ENCODE measurements at places on chromosomes 5 and 9.

DNA sequence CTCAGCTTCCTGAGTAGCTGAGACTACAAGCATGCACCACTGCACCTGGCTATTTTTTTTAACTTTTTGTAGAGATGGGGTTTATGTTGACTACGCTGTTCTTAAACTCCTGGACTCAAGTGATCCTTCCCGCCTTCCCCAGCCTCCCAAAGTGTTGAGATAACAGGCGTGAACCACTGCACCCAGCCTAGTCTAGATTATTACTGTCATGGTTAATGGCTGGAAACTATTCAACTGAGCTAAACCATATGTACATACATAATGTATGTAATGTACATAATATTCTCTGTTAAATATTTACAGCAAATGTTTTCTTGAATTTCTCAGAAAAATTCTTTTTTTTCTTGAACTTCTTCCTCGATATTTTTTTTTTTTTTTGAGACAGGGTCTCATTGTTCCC, 21.3 kb downstream of the PPP2CA start:
- no peak for DNase-seq

GRCh38 chr9:113602126-113603047, 138.9 kb downstream of the RGS3 start:
- DNase-seq = no peak

DNA sequence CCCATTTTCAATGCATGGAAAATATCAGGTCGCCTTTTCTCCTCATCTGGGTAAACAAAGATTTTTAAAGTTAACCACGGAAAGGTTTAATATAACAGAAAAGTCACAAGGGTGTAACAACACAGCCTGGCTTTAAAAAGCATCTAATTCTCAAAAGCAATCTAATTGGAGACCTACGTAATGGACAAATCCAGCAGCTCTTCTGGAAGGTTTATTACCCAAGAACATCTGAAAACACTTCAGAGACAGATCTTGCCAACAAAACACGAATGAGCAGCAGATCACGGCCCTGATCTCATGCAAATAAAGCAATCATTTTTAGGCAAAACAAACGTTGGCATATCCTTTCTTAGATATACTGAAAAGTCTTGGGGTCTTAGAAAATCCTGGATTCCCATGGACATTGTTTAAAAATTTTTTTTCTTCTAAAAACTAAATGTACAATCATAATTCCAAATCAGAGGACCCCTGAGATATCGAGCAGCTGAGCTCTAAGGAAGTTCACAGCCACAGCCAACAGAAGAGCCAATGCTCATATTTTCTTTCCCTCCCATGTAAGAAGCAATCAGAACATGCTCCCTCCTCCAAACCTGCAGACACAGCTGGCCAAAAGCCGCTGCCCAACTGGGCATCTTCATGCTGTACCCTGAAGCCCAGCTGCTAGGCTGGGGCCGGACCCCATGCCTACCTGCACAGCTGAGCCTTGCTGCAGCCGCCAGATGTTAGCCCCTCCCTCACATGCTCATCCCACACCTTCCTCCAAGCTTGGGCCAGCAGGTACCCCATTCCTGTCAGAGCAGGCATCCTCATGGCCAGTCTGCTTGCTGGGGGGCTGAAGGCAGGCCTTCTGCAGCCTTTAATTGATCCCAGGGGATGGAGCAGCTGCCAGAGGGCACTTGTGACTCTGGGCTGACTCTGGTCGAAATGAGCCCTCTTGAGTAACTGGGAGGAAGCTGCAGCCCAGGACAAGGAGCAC, 11.2 kb downstream of the ANKS6 start:
- DNase-seq = no peak

- DNase-seq = no peak
These were observed 2053.1 kb downstream of the EFNA5 start for GRCh38 chr5:105617436-105618215.

DNA sequence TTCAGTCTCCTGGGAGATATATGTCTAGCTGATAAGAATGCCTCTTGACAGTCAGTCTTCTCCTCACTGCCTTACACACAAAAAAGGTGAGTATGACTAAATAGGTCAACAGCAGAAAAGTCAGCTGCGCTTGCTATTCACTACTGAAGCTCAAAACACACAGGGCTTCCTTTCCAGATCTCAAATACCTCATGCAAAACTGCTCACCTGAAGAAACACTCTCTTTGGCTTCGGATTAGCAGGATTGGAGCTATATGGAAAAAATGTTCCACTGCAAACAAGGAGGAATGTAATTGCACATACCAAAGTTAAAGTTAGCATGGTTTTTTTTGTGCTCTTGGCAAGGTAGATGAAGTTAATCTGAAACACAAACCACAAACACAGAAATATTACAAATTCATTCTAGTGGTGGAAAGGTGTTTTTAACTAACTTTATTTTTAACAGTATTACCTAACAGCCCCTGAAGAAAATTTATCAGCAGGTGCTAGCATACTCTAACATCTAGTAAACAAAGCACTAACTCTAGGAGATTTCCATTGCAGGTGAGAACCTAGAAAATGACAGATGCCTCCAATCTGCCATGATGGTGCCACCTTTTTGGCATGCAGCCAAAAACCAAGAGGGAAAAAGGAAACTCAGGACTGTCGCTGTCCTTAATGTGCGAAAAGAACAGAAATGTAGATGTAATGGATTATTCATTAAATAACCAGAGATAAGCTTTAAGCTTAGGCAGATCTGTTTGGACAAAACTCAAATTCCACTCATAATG, 31.8 kb downstream of the ERMP1 start:
- DNase-seq = no peak
